ENCODE measurements at places on chromosomes 6 and 20. TPM values are rescaled to one million over a fixed set of nuclear protein-coding genes. Genes with fewer than 3 reads are reported as not detected.
A peak's percentile ranks its signal among the peaks of the same experiment; 100 is the strongest.

DNA sequence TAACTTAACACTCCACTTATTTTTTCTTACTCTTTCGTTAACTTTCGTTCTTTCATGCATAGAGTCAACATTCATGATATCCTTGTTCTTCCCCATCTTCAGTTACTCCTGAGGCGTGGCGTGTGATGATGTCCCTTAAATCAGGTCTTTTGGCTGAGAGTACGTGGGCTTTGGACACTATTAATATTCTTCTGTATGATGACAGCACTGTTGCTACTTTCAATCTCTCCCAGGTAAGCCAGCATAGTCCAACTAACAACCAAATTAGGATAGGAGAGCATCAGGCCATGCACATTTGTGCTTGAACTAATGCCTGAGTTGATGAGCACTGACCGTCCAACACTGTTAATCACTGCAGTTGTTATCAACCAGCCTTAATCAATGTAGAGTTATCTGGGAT, 119.6 kb downstream of the TMEM242 start:
- no peak for DNase-seq

- no peak for DNase-seq
Observed at GRCh38 chr6:14037402-14038277, 79.9 kb upstream of the CD83 start.

DNA sequence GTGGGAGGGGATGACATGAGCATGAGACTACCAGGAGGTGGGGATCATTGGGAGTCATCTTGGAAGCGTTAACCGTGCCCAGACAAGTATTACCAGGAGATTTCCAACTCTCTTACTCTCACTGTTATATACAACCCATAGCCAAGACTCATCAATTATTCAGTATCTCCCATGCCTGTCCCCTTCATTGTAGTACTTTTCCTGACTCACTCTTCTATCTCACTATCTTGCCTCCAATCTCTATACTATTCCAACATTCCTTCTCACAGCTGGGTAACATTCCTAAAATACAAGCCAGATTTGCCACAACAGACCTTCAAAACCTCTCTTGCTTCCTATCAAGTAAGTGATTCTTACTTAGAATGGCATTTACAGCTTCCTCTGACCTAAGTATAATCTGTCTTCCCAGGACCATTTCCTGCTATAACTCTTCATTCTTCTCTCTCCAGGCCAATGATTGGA, 226.3 kb upstream of the SMLR1 start:
- no peak for DNase-seq

DNA sequence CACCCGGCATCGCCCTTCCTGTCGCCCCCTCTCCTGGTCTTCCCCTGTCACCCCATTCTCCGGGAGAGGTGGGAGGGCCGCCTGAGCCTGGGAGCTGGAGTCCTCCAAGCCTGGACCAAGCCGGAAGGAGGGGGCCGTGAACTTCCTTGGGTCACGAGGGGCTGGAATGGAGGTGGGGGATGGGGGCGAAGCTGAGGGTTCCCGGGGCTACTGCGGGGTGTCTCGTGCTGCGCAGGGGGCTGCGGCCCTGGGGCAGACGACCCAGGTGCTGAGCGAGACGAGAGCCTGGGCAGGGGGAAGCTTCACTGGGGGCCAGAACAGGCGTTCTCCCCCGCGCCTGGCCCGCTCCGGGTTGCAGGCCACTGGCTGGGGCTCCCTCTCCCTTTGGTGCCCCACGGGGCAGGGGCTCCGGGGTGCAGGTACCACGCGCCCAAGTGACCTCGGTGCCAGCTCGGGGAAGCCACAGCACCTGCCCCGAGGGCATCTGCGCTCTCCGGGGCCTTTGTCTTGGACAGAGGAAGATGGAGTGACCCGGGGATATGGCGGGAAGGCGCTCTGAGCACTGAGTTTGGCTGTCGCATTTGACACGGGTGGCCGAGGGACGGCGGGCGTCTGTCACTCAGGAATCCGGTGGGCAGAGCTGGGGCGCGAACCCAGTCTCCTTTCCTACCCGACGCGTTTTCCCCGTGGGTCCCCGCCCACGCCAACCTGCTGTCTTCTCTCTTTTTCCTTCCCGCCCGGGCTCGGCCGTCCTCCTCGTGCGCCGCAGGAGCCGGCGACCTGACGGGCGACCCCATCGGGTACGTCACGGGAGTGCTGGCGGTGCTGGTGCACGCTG, 1.2 kb downstream of the SLC35D3 start:
- DNase-seq, result no peak

GRCh38 chr20:24100370-24101011, 111.9 kb upstream of the GGTLC1 start:
- peak; percentile 28 for DNase-seq

DNA sequence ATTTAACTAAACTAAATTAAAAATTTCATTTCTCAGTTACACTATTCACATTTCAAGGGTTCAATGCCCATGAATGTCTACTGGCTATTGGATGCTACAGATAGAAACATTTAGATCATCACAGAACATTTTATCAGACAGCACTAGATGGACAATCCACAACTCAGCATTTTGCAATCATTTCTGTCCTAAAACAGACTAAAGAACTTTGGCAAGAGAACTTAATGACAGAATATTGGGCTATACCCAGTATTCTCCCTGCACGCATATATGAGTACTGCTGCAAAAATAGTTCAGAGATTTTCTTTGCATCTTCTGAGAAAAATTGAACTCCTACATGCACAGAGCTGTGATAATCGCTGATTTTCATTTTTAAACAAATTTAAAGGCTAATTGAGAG, 36.1 kb upstream of the FBXO30 start:
- DNase-seq, result no peak

GRCh38 chr6:87151781-87152525, 3.4 kb upstream of the ZNF292 start:
- DNase-seq, result peak; percentile 52

DNA sequence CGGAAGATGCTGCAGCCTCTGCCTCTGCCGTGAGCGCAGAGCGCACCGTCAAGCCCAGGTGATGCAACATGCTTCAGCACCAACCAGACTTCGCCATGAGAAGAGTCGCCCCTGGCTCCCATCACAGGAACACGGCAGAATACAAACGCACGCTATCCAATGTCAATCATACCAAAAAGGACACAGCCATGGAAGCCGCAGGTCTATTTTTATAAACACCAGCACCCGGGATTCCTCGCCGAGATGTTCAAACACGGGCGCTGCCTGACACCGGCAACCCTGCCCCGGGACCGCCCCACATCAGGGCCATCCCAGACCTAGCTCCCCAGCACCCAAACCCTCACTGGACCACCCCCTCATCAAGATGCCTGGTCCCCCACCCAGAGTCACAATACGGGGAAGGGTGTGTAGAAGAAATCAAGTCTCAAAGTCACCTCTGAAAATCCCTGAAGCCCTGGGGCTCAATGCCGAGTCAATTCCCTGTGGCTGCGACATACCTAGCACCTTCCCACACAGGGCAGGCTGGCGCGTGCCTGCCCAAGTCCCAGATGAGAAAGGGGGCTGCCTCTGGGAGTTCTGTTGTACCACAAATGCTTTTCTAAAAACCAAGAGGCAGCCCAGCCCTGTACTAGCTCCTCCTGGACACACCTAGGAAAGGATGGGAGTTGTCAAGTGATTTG, 17.9 kb downstream of the TAF4 start:
- no peak for DNase-seq

GRCh38 chr6:132096245-132096644, 145.1 kb upstream of the CCN2 start:
- no peak for DNase-seq

DNA sequence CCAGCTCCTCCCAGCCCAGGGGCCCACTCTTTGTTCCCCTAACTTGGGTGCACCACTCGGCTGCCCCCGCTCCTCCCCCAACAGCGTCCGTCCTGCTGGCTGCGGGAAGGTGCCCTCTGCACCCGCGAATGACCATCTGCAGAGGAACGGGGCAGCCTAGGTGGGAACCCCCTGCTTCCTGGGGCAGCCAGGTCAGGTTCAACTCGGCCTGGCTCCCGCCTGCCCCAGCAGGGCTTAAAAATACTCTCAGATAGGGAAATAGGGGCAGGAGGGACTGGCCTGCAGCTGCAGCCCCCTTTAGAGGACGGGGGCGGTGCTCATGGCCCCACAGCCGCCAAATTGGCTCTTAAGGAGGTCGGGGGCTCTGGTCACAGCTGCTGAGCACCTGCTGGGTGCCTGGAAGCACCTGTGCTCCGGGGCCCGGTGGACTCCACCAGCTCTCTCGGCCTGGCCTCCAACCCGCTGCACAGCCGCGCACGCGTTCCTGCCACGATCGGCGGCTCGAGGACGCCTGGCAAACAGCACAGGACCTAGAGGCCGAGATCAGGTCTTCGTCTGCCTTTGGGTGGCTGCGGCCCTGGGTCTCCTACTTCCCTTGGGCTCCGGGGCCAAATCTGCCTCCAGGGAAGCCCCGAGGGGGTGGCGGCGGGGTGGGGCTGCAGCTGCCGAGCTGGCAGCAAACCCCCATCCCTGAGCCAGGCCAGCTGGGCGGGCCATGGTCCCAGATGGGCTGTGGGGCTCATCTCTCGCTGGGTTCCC, 700 bp upstream of the LAMA5 start:
- no peak for DNase-seq

GRCh38 chr6:6918216-6918983, 189.4 kb upstream of the RREB1 start:
- DNase-seq, result no peak

- no peak for DNase-seq
Observed at GRCh38 chr6:12313992-12314589, 23.9 kb downstream of the EDN1 start.

- DNase-seq, result no peak
Observed at GRCh38 chr6:122392564-122393350, 6.7 kb upstream of the HSF2 start.

DNA sequence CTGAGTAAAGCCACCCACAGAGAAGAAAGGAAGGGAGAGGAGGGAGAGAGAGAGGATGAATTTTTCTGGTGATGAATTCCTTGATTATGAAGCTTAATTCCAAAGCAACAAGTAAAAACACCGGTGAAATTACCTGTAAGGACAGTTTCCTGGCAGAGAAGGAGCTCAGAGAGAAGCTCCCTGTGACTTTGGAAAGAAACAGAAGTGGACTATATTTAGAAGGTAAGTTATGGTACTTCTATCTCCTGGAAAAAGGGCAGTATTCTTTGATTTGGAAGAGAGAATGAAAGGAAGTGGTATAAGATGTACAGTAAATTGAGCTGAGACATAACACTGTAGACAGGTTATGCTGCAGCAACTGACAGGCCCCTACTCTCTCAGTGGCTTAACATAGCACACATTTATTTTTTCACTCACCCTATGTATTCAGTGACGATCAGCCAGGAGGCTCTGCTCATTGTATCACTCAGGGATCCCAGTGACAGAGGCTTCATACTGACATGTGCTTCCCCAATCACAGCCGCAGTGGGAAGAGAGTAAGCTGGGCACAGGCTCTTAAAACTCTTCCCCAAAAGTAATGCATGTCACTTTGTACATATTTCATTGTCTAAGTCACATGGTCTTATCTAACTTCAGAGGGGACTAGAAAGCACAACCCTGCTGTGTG, 349.5 kb downstream of the BTBD9 start:
- DNase-seq, result no peak

GRCh38 chr6:34692280-34692679, 4.3 kb downstream of the ILRUN start:
- DNase-seq, result no peak

DNA sequence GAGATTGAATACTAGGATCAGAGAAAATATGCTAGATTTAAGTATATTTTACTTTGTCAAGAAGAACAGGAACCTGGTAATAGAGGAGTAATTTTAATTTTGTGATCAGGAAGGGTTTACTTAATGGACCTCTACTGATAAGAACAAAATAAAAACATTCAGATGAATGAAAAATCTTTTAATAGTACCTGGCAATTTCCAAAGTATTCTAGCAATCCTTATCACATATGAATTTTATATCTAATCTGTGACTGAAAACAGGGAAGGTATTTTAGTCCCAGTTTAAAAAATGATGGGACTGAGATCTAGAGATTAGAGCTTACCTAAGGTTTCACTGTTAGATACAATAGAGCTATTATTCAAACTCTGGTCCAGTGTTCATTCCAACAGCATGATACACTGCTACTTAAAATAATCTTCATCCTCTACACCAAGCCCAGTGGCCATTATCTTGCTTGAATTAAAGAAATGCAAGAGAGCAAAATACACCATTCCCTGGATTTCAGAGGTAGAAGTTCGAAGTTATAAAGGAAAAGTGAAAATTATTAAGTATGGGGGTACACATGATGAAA, 13.5 kb downstream of the SLC17A5 start:
- no peak for DNase-seq

- DNase-seq, result no peak
Observed at GRCh38 chr20:63292904-63293303, at the start of gene COL20A1. Gene COL20A1, plus strand, starts transcription at chr20:63293186. Its CDS starts 1,922 bp downstream, at chr20:63295108.

DNA sequence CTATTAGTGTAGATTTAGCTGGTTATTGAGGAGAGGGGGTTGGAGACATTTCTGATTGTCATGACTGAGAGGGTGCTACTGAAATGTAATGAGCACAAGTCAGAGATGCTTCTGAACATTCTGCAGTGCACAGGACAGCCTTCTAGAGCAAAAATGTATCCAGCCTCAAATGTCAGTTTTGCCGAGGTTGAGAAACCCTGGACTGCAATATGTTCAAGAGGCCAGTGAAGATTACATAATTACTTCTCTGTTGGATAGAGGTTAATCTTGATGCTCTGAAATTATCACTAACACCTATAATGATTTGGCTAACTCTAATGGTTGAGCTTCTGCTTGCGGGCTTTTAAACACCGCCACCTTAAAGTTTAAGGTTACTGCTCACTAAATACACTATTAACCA, 3.4 kb upstream of the DUSP22 start:
- no peak for DNase-seq

DNA sequence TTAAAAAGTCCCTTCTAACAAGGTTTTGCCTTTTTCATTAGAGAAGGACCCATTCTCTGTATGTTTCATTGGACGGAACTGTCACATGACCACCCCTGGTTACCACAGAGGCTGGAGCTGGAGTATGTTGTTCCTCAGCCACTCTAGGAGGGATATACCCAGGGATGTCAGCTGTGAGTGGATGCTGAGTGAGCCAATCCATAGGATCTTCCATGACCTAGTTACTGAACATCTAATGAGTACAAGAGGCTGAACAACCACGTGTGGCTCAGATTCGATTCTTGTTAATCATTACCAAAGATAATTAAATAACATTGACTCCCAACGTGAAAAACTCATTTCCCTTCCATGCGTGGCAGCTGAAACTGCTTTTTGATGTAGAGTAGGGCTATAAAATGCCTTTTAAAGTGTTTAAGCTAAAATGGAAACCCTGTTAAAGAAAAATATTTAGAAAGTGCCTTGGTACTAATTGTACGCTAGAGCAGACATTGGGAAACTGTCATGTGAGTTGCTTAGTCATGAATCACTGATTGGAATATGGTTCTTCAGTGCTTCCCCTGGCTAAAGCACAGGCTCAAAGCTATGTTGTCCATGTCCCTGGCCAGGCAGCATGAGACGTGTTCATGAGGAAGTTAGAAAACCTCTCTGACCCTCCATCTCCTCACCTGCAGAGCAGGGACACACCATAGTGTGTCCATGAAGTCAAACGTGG, 256.1 kb downstream of the ZNF217 start:
- no peak for DNase-seq

Gene DUSP22
- 38.1 TPM for total RNA-seq

Gene RPP21
- 38.5 TPM for total RNA-seq

Gene SNAP25
- not detected for total RNA-seq

Gene LIN28B
- not detected for total RNA-seq

Data from T-helper 17 cell (primary cell).